ENCODE measurements at places on chromosomes 2 and 18. TPM values are rescaled to one million over a fixed set of nuclear protein-coding genes. Genes with fewer than 3 reads are reported as not detected.

The GALR1 gene
- total RNA-seq = not detected

The TUBB8B gene
- not detected for total RNA-seq

The ARHGAP28 gene
- 0.03 TPM for total RNA-seq

The SAG gene
- not detected for total RNA-seq

The CRYBA2 gene
- not detected for total RNA-seq

The INHBB gene
- 22.9 TPM for total RNA-seq

The AP1S3 gene
- 26.3 TPM for total RNA-seq

The C2orf78 gene
- not detected for total RNA-seq

The PLGLB2 gene
- not detected for total RNA-seq

The STARD6 gene
- total RNA-seq = not detected

The LAMA1 gene
- 0.17 TPM for total RNA-seq

The OTX1 gene
- 1.8 TPM for total RNA-seq

The GAREM2 gene
- 6.1 TPM for total RNA-seq

The TBC1D8 gene
- 49.9 TPM for total RNA-seq

The MTHFD2 gene
- total RNA-seq = 154 TPM

The AUP1 gene
- 234 TPM for total RNA-seq

The IL36G gene
- not detected for total RNA-seq

The MSGN1 gene
- not detected for total RNA-seq

The TXNL4A gene
- total RNA-seq = 146 TPM

The FOXI3 gene
- not detected for total RNA-seq

The MYO5B gene
- total RNA-seq = 8.9 TPM

The HDLBP gene
- 271 TPM for total RNA-seq

The OTOS gene
- total RNA-seq = not detected

The CDKL4 gene
- total RNA-seq = not detected

The NXPH2 gene
- not detected for total RNA-seq

The PER2 gene
- total RNA-seq = 9.1 TPM

The ARL4C gene
- 55.9 TPM for total RNA-seq

The ABCG5 gene
- not detected for total RNA-seq

The ANKRD62 gene
- total RNA-seq = not detected

The FRZB gene
- total RNA-seq = 0.07 TPM

The WIPF1 gene
- 23.9 TPM for total RNA-seq

The CYP27C1 gene
- 2.7 TPM for total RNA-seq

The USP34 gene
- total RNA-seq = 53.9 TPM

The GKN2 gene
- 3.5 TPM for total RNA-seq

The LYPD1 gene
- total RNA-seq = 14.4 TPM

The SCN7A gene
- total RNA-seq = not detected

The CHRND gene
- not detected for total RNA-seq

The WDR35 gene
- 15.2 TPM for total RNA-seq

The DAW1 gene
- total RNA-seq = 2.4 TPM

The COL3A1 gene
- total RNA-seq = 0.15 TPM

The ANKAR gene
- 2.1 TPM for total RNA-seq

The TXNL1 gene
- total RNA-seq = 65.0 TPM

The CYP26B1 gene
- 12.8 TPM for total RNA-seq

The CYBRD1 gene
- 29.8 TPM for total RNA-seq

The IL1F10 gene
- total RNA-seq = not detected

The PHLPP1 gene
- total RNA-seq = 7.4 TPM

The CLK1 gene
- total RNA-seq = 29.2 TPM

The ASPRV1 gene
- total RNA-seq = 0.37 TPM

The ATL2 gene
- 63.4 TPM for total RNA-seq

The SATB2 gene
- 3.6 TPM for total RNA-seq

The SFT2D3 gene
- total RNA-seq = 5.4 TPM

The ACTR1B gene
- 47.1 TPM for total RNA-seq

The SIGLEC15 gene
- total RNA-seq = not detected

The TMEM200C gene
- not detected for total RNA-seq

The ASTL gene
- total RNA-seq = not detected

The MC5R gene
- total RNA-seq = not detected

The CPLX4 gene
- not detected for total RNA-seq

The SLC39A6 gene
- 50.4 TPM for total RNA-seq

The ALPG gene
- 0.45 TPM for total RNA-seq

The SPP2 gene
- not detected for total RNA-seq

Measured in A549 treated with GW870086 at 1 μM for 4 hours (cell line).